ENCODE measurements at places on chromosomes 11 and 22.

GRCh38 chr11:12214751-12215150 lies 104.4 kb downstream of the MICAL2 start:
- DNase-seq = no peak

- no peak for DNase-seq
Measured at GRCh38 chr11:29306527-29306926, 710.3 kb downstream of the KCNA4 start.

GRCh38 chr22:44086271-44087088 lies 62.4 kb downstream of the PARVB start:
- DNase-seq = no peak

DNA sequence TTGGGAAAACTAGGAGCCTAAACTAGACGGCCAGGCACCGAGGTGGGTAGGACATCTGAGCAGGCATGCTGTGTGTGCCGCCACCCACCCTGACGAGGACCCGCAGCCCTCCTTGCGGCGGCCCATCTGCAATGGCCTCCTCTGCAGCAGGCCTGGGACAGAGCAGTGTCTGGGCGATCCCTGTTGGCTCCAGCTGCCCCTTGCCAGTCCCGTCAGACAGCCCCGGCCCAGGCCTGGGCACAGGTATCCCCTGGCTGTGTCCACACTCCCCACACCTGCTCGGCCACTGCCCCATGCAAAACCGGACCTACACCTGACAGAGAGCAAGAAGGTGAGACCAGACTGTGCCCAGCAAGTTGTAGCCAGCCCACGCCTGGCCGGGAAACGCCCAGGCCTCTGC lies 38.7 kb upstream of the GNB1L start:
- no peak for DNase-seq

GRCh38 chr11:2154195-2154585 lies 6.8 kb downstream of the INS start:
- no peak for DNase-seq

GRCh38 chr11:46901156-46901555 lies 17.2 kb downstream of the LRP4 start:
- no peak for DNase-seq

DNA sequence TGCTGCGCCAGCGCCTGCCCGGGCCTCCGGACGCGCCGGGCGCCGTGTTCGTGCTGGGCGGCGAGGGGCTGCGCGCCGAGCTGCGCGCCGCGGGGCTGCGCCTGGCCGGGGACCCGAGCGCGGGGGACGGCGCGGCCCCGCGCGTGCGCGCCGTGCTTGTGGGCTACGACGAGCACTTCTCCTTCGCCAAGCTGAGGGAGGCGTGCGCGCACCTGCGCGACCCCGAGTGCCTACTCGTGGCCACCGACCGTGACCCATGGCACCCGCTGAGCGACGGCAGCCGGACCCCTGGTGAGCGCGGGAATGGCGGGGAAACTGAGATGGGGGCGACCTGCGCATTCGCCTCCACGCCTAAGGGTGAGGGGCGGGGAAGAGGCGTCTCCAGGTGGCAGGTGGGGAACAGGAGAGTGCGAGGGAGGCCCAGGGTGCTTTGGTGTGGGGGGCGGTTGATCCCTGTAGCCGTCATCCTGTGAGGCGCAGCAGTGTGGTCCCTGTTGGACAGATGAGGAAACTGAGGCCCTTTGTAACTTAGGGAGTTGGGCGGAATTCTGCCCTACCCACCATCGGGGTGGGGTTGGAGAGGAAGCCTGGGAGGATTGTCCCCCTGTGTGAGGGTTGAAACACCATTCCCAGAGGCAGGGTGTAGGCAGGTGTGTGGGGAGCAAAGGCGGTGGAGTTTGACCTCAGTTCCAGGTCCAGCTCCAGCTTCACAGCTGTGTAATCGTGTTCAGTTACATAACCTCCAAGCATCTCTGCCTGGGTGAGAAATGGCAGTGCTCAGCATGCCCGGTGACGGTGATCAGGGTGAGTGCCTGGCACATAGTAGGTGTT lies 758 bp downstream of the PDXP start:
- DNase-seq = no peak

DNA sequence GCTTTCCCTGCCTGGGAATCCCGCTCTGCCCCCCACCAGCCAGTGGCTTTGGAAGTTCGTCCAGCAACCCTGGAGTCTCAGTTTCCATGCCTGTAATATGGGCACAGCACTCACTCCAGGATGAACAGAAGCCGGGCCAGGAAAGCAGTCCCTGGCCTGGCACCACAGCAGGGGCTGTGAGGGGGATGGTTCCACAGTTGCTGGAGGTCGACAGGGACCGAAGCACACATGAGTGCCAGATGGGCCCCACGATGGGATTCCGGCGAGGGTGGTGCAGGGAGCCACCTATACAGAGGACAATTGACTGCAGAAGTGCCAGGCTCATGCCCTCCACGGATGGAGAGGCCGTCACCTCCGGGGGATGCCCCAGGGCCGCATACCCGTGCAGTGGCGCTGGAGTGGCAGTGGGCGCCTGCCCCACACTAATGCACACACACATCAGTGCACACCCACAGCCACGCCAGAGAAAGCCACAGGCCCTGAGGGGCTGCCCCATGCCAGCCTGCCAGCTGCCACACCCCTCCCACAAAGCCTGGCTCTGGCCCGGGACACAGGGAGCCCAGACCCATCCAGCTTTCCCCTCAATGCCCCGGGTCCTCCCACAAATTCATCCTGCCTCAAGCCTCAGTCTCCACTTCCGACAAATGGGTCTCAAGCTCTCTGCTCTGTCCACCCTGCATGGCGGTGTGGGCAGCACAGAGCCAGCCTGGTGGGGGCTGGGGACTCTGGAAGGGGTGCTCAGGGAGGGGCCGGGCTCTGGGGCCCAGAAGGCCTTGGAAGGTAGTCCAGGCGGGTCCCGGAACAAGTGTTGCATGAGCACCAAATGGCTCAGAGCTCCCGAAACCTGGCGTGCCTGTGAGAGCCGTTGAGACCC lies 9.7 kb downstream of the ASCL2 start:
- DNase-seq = no peak

- no peak for DNase-seq
Measured at GRCh38 chr11:112548641-112549040, 288.0 kb upstream of the PLET1 start.

- no peak for DNase-seq
Measured at GRCh38 chr11:11202885-11203284, 150.2 kb downstream of the CSNK2A3 start.

GRCh38 chr22:19825904-19826618 lies 28.6 kb downstream of the GNB1L start:
- no peak for DNase-seq

GRCh38 chr22:43370036-43370435 lies 26.9 kb upstream of the SCUBE1 start:
- DNase-seq = no peak

DNA sequence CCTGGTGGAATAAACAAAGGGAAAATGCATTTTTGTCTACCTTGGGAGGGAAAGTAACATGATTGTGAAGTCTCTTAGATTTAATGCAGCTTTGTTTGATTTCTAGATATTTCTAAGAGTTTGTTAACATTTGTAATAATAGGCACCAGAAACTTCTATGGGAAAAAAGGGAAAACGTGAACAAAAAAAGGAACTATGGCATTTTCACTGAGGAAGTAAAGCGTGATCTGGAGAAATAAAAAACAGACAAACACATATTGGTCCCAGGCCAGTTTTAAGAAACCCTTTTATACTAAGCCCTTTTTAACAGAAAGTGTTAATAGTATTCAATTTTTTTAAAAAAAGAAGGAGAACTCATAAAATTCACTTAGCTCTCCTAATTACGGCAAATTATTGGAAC lies 6.9 kb upstream of the MS4A7 start:
- DNase-seq = no peak

DNA sequence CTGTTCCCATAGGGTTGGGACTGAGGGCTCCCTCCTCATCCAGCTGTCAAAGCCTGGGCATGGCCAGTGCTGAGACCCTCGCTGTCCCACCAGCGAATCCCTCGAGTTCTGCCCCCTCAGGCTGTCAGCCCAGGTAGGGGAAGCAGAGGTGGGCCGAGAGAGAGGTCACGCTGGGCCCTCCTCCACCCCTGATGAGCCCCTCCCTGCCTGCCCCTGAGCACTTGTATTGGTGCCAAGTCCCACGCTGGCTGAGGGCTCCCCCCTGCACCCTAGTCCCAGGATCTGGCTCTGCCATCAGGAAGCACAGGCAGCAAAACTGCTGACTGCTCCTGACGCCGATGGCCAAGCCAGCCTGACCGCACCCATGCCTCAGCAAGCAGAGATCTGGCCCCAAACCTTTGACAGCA lies 3.3 kb downstream of the PRR33 start:
- no peak for DNase-seq

- DNase-seq = no peak
Measured at GRCh38 chr11:100903284-100903683, 216.2 kb downstream of the ARHGAP42 start.

GRCh38 chr11:20154381-20154780 lies 5.9 kb downstream of the DBX1 start:
- DNase-seq = no peak

DNA sequence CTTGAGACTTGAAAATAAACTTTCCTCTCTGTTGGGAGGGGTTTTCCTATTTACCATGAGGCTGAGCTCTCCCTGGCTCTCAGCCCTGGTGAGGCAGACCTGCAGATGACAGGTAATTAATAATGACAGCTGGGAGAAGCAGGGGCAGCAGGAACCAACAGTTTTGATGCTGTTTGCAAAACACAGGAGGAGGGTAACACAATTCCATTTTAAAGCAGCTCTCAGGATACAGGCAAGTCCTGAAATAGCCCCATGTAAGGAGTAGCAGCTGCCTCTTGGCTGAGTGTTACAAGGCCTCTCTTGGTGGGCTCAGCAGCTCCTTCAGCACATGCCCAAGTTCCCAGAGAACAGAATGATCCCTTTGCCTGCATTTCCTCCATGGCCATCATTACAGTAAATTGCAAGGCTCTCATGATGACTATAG lies 13.3 kb downstream of the PARVA start:
- no peak for DNase-seq

DNA sequence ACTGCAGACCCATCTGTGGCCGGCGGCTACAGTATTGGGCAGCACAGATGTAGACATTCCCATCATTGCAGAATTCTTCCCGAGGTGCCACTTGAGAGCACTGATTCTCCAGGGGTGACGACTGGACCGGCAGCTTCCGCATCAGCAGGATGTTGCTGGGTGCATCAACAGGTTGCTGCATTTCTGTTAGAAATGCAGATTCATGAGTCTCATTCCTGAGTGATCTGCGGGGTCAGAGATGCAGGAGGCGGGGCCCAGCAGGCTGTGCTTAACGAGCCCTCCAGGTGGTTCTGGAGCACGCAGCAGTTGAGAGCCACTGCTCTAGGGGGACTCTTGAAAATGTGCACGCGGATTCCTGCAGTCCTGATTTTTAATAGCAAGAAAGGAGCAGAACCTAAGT lies 321.8 kb downstream of the TBC1D22A start:
- no peak for DNase-seq

DNA sequence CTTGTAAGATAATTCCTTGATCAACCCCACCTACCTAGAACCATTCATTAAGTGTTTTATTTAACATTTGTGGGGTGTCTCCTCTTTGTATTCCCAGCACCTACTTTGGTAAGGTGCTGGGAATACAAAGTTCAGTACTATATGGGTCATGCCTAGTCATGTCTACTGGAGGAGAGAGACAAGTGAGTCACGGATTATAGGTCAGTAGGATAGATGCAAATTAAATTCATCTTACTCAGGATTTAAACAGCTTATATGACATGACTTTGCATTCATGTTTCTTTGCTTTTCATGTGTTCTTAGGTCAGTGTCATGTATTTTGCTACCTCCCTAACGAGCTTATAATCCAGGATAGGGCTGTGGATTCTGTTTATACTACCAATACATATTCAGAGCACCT lies 3.4 kb upstream of the FADS1 start:
- no peak for DNase-seq

DNA sequence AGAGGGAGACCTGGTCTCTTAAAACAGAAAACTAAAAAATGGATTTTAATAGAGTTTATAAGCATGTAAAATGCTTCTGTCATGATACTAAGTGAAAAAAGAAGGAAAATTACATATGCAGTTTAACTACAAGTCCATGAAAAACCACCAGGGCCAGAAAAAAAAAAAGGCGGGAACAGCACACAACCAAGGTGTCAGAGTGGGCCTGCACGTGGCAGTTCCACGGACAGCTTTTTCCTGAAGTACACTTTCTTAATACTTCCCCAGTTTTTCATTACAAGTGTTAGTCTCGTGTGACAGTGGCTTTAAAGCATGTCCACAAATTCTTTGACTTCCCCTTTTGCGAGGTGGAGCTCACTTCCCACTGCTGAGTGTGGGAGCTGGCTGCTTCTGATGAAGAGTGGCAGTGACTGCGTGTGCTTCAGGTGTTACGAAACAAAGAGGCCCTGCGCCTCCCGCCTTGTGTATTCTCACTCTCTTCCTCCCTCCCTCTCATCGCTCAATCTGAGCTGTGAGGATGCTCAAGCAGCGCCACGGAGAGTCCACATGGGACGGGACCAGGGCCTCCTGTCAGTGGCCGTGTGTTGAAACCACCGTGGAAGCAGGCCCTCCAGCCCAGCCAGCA lies 16.4 kb downstream of the PPM1F start:
- DNase-seq = no peak

DNA sequence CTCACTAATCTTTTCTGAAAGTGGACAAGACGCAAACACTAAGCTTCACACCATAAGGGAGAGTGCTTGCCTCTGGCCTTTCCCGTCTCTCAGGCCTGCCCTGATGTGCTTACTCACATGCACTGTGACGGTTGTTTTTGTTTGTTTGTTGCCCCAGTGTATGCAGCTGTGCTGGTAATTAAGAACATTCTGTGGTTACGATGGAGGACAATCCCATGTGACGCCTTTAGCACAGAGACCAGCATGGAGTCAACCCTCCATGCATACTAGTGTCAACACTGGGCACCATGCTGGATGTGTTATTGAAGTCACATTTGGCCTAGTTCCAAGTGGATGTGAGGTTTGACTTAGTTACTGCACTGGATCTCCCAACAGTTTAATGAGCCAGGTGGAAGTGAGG lies 27.8 kb upstream of the CDON start:
- no peak for DNase-seq

DNA sequence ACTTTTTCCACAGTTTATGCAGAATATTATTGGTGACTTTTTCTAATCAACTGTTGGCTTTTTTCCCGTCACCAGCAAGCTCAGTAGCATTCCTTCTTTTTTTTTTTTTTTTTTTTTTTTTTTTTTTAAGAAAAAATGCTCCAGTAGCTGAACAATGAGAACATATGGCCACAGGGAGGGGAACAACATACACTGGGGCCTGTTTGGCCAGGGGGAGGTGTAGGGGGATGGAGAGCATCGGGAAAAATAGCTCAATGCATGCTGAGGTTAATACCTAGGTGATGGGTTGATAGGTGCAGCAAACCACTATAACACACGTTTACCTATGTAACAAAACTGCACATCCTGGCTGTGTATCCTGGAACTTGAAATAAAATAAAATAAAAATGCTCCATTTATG lies 82.5 kb downstream of the ARHGAP42 start:
- no peak for DNase-seq
